ENCODE measurements at places on chromosomes 7 and 10. TPM values are rescaled to one million over a fixed set of nuclear protein-coding genes. Genes with fewer than 3 reads are reported as not detected.

Gene NRCAM
- 3.4 TPM for total RNA-seq

Gene PGAM2
- 1,159 TPM for total RNA-seq

DNA sequence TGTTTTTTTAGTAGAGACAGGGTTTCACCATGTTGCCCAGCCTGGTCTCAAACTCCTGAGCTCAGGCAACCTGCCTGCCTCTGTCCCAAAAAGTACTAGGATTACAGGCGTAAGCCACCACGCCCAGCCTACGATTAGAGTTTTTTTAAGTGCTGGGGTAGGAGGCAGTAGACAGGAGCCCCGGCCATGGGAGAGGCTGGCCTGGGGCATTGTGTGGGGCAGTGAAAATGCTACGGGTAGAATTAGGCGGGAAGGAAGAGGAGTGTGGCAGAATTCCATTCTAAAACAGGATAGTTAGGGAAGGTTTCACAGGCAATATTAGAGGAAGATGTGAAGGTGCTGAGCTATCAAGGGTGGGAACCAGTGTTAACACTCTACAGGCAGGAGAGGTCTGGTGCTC, 31.3 kb upstream of the FXYD4 start:
- no peak for DNase-seq

DNA sequence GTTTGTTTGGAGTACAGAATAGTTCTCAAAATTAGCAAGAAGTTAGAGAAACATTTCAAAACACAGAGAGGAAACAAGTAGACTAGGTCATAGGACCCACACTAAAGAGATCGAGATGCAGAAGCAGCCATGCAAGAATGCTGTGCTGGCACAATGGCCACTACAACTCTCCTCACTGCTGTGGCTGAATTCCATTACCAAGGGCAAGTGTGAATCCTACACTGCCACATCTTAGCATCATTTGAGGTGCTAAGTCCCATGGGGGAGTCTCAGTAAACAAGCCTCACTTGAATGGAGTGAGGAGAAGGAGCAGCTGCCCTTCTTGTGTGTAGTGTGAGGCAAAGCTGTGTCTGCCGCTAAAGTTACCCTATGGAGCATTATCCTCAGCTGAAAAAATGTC, 56.7 kb downstream of the PCLO start:
- DNase-seq, result no peak

Measured in left cardiac atrium (tissue), 4 donors.